CD4-positive, alpha-beta T cell treated with Interleukin-21 for 1 hour (primary cell): ENCODE measurements at places on chromosomes 5 and 9.

DNA sequence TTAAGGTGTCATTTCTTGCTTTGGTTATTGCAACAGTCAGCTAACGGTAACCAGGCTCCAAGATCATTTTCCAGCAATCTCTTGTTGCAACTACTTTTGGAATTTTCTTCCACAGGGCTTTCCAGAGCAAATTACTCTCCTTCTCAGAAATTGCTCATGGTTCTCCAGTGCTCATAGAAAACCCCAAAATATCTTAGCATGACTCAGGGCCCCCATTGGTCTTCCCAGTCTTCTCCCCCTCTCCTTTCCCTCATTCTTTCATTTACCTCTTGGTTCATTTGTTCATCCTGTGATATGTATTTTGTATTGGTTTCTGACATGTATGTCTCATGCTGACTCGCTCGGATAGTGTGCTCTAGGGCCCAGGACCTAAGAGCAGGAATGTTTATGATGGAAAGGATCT is 35.6 kb downstream of the WWC1 start:
- no peak for DNase-seq

- no peak for DNase-seq
Observed at GRCh38 chr5:179257176-179257682, 88.0 kb downstream of the ADAMTS2 start.

DNA sequence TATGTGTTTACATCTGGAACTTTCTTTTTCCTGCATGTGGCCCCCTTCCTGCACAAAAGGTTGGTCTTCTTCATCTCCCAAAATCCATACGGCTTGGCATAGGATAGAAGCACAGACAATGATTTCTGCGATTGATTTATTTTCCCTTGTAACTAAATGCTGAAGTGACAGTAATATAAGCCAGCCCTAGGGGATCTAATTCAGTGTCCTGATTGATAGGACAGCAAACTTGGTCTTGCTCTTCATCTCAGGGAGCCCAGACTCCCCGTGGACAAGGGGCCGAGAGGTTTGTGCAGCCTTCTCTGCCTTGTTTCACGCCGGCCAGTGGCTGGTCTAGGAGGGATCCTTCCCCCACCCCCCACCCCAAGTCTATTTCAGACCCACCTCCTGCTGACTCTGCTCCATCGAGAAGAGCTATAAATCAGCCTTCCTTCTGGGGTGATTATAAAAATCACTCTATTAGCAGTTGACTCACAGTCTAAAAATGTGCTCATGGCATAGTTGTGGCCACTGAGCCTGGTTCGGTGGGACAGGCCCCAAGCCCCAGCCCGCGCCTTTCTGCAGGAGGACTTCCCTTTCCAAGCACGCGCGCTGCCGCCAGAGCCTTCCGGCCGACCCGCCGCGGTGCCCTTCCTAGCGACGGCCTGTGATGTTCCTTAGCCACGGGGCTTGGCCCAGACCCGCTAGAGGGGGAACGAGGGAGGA is 89.8 kb upstream of the COL5A1 start:
- no peak for DNase-seq

GRCh38 chr9:110911659-110912418 is 126.4 kb downstream of the LPAR1 start:
- no peak for DNase-seq

DNA sequence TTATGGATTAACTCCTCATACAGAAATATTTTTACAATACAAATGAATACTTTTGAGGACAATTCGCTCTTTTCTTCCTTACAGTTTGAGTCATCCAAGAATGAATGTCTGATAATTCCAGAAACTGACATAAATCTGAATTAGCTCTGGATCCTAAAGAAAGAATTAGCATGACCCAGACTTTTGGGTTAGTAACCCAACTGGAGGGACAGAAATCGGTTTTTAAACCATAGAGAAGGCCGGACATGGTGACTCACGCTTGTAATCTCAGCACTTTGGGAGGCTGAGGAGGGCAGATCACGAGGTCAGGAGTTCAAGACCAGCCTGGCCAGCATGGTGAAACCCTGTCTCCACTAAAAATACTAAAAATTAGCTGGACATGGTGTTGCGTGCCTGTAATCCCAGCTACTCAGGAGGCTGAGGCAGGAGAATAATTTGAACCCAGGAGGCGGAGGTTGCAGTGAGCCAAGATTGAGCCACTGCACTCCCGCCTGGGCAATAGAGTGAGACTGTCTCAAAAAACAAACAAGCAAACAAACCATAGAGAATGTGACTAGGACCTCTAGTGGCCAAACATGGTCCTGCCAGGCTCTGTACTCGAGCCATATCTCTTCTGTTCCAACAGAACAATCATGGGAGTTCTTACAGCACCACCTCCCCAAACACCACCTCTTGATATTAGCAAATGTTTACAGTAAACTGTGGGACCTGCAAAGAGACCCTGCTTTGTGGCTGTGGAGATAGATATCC is 44.8 kb downstream of the LURAP1L start:
- no peak for DNase-seq

- no peak for DNase-seq
Observed at GRCh38 chr9:124054582-124055227, 43.1 kb downstream of the LHX2 start.

- no peak for DNase-seq
Observed at GRCh38 chr5:135631391-135631790, 52.6 kb upstream of the CXCL14 start.

GRCh38 chr9:4714266-4715016 is 26.6 kb downstream of the AK3 start:
- DNase-seq = no peak

GRCh38 chr5:9314558-9314957 is 231.3 kb downstream of the SEMA5A start:
- DNase-seq = no peak

GRCh38 chr5:101580591-101580990 is 677.5 kb upstream of the ST8SIA4 start:
- no peak for DNase-seq

DNA sequence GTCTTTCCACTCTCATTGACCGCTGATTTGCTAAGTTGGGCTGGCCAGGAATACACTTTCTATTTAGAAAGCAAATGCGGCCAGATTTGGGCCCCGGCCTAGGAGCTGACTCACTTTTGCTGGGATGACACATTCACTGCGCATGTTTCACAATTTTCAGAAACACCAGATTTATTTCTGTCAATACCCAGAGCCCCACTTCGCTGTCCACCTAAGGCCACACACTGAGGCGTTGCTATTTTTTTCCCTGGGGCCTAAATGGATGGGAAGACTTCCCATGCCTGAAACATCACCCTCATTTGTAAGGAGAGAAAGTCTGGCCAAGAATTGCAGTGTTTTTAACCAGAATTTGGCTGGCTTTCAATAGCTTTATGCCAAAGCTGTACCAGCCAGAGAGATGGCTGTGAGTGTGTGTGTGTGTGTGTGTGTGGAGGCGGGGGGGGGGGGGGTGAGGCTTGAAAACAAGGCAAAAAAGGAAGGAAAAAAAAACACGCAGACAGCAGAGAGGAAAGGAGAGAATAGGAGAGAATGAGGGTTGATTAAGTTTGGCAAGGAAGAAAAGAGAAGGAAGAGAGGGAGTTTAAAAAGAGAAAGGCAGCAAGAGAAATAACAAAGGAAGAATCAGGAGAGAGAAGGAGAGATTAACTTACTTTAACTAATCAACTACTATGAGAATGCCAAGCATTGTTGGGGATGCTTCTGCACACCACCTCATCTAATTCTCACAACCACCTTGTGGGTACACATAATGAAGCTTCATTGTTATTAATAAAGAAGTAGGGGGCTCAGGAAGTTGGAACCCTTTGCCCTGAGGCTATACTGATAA is 261.4 kb upstream of the KLF4 start:
- DNase-seq = no peak

DNA sequence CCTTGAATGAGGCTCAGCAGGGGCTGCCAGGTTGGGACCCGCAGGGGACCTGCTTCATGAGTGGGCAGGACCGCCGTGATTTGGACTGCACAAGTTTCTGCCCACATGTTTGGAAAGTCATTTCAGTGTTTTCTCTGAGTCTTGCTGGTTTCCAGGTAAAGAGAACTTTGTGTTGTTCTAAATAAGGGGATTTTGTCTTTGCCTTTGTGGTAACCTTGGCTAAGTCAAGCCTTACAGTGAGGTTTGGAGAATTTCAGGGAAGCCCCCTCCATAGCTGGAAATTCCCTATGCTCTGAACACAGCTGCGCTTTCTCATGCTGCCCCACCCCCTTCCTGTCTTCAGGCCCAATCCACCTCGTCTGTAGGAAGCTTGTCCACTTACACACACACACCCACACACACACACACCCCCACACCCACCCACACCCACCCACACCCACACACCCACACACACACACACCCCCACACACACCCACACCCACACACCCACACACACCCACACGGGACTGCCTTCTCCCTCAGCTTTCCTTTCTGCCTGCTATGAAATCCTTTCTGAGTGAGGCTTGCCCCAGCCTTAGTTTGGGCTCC is 270.1 kb downstream of the HSPA4 start:
- peak; percentile 15 for DNase-seq

DNA sequence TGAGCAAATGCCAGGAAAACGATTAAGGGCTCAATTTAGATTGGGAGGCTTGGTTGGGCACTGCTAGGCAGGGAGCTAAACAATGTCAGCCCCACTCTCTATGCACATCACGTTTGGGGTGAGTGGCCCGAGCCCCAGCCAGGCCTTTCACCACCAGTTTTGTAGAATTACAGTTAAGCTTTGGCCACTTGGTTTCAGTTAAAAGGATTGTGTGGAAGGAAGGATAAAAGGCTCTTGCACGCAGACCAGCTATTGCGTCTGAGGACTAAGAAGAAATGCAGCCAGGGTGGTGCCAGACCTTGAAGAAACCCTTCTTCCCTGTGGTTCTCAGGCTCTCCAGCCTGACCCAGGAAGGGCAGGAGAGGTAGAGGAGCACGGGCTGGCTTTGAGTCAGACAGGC is 125.3 kb upstream of the SLC44A1 start:
- no peak for DNase-seq

DNA sequence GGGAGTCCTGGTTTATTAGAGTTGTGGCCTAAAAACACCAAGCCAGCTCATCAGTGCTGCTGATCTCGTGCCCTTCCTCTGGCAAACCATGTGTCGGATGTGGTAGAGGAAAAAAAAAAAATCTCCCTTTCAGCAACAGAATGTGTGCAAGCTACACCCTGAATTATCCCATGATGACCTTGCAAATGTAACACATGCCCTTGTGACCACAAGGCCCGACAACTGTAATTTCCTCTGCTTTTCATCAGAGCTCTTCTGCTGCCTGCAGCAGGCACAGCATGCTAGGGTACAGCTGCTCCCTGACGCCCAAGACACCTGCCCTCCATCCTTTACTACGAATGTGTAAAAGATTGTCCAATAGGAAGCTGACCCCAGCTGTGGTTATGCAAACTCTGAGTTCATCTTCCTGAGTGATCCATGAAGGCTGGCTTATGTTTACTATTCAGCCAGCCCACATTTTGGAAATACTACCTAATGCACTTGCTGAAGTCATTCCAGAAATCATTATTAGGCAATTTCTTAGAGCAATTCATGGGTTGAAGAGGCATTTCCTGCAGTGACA is 14.6 kb upstream of the BNC2 start:
- DNase-seq = no peak

DNA sequence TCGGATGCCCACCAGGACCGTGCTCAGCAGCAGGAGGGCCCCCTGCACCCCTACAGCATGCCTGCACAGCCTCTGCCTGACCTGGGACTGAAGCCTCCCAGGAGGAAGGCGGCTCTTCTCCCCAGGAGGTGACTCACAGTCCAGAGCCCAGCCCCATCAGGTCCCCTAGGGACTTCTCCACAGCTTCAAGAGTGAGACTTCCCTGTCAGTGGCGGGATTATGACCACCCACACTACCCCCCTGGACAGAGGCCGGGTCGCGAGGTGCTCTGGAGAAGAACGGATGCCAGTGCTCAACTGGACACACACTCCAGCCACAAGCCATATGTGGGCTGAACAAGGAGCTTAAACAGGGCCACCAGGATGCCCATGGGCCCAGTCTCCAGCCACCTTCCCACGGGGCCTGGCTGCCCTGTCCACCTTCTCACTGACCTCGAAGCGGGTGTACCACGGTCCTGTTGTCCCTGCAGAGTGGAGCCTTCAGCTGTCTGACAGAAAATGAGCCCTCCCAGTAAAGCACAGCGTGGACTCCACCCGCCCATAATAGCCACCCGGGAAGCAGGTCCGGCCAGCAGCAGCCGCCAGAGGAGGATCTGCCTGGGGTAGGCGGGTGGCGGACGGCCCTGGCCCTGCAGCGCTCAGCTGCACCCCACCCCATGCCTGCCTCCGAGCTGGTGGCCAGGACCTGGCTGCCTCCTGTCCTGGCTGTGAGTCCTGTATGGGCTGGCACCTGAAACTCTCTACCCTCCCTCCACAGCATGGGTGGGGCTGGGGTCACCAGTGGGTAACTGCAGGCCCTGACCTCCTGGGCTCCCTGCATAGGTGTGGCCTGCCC is 54.7 kb downstream of the SEMA4D start:
- no peak for DNase-seq

- DNase-seq = no peak
Observed at GRCh38 chr5:68290260-68290674, 74.7 kb downstream of the PIK3R1 start.

GRCh38 chr5:32589416-32589815 is 4.1 kb downstream of the SUB1 start:
- DNase-seq = no peak

DNA sequence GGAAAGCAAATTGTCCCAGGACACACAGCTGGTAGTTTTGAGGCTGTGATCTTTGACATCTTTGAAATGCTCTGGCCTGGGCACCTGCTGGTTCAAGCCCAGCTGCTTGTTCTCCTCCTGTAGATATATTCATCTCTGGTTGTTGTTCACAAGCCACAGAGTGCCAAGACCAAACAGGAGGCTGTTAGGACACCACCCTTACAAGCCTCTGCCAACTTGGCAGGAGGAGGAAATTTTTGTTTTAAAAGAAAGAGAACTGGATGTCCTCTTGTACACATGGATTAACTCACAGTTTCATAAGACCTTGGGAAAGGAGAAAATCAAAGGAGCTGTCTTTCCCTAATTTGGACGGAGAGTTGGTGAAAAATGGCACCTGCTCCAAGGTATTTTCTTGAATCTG is 8.5 kb upstream of the ZFP62 start:
- no peak for DNase-seq

DNA sequence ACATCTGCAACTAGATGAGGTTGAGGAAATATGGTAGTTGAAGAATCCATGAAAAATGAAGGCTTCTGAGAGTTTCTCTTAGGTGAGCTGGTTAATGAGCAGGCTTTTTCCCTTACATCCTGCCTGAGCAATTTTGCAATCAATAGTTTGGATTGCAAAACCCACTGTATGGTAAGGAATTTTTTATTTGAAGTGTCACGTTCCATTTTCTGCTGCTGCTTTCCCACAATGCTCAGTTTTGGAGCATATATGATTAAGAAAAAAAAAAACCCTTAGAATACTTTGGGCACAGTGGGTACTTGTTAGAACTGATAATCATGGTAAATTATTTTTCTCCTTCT is 144.2 kb downstream of the PCSK1 start:
- DNase-seq = no peak

DNA sequence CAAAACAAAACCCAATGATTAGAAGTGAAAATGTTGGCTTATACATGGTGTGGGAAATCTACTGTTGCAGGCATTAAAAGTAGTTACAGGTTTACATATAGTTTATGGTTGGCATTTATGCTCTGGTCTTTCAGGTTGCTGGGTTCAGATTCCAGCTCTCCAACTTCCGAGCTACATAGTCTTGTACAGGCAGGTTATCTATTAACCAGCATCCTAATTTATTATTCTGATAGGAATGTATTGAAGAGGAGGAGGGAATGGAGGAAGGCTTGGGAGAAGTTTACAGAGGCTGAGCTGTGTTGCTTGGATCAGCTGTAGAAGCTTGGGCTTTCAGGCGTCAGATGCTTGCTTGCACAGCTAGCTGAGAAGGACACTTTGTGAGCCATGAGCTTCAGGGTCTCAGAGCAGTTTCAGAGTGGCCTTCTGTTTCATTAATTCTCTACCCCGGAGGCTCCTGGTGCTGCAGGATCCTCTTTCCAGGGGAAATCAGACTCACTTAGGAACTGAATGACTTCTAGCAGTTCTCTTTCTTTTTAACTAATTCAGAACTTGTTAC is 11.7 kb upstream of the ERBIN start:
- no peak for DNase-seq
